A549 treated with RU486 at 1 μM for 4 hours (cell line): ENCODE measurements at places on chromosomes 7 and 10. TPM values are rescaled to one million over a fixed set of nuclear protein-coding genes. Genes with fewer than 3 reads are reported as not detected.

The SPDYE6 gene
- total RNA-seq = not detected in 5 replicates

The OR6B1 gene
- total RNA-seq = not detected in 5 replicates

The C7orf33 gene
- total RNA-seq = not detected in 5 replicates

The LIPJ gene
- not detected in 5 replicates for total RNA-seq

The VIPR2 gene
- total RNA-seq = not detected in 5 replicates

The SORCS3 gene
- total RNA-seq = not detected in 5 replicates

The HOXA2 gene
- total RNA-seq = 0.77 to 1.4 TPM (median 0.98 TPM) in 5 replicates

The LIPM gene
- not detected in 5 replicates for total RNA-seq

The TSPAN33 gene
- 5.9 to 7.1 TPM (median 6.6 TPM) in 5 replicates for total RNA-seq

The SPDYE11 gene
- not detected in 5 replicates for total RNA-seq
